T-helper 22 cell (primary cell): ENCODE measurements at places on chromosomes 7 and 10.

DNA sequence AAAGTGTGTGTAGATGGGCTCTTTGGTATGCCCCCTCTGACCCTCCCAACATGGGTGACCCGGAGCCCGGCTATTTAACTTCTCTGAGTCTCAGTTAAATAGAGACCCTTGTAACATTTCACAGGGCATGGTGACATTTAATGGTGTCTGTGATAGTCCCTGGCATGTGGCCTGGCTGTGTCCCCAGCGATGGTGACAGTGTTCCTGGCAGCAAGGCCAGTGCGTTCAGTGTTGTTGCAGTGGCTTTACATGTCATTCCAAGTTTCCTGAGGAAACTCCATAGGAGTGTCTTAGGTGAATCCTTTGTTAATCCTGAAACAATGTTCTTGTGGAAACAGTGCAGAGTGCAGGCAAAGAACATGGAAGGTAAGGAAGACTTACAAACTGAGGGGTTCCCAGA, 137.0 kb downstream of the RAMP3 start:
- DNase-seq, result no peak

GRCh38 chr10:130994191-130994590, 317.3 kb downstream of the TCERG1L start:
- DNase-seq, result no peak

GRCh38 chr10:30894221-30894620, 137.4 kb downstream of the ZNF438 start:
- no peak for DNase-seq

- DNase-seq, result no peak
Observed at GRCh38 chr10:44963772-44964633, 4.4 kb downstream of the RASSF4 start.

GRCh38 chr10:10677479-10677878, 340.2 kb upstream of the CELF2 start:
- no peak for DNase-seq

- DNase-seq, result no peak
Observed at GRCh38 chr7:73844848-73845460, 2.6 kb upstream of the METTL27 start.

GRCh38 chr7:35553519-35553918, 141.4 kb downstream of the HERPUD2 start:
- DNase-seq, result no peak

DNA sequence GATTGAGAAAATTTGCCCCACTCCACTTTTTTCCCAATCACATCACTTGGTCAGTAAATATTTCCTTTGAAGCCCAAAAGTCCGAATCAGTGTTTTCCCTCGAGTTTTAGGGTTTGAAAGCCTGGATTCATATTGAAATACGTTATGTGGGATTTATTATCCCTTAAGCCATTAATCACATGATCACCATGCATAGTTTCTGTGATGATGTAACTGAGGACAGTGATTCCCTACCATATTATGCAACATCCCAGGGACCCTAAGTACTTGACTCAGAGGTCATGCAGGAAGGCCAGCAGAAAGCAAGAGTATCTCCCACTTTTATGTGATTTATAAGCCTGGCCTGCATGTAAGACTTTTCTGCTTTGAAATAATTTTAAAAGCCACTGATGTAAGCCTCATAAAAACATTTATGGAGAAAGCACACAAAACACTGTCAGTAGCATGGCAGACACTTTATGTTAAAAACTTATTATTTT, 630.6 kb upstream of the ZWINT start:
- DNase-seq, result no peak

DNA sequence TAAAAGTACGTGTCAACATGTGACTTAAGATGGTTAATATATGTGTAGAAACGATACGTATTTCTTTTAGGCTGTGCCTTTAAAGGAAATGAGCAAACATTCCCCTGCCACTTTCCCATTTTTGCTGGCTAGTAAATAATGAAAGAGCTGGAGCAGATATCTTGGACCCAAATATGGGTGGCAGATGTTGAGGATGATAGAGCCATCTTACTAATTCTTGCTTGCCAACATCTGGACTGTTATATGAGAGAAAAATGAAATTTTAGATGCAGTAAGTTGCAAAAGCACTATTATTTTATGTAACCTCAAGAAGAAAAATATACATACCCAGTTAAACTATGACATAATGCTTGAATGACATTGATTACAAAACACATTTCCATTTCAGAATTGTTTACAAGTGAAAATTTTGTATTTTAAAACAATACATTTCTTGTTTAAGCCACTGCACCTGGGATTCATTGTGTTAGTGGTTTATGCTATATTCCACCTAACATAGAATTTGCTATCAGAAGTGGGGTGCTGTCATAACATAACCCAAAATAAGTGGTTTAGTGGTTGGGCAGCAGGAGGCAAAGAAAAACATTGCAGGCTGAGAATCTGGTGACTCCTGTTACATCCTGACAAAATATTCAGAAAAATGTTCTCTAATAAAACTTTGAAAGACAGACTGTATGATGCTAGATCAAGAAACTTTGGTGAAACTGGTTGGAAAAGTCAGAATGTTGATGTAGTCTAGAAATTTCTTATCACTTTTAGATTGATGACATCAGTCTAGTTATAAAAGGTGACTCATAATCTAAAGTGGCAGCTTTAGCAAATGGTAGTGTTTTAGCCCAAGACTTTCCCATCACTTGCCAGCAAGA, 305.0 kb downstream of the PTEN start:
- no peak for DNase-seq

DNA sequence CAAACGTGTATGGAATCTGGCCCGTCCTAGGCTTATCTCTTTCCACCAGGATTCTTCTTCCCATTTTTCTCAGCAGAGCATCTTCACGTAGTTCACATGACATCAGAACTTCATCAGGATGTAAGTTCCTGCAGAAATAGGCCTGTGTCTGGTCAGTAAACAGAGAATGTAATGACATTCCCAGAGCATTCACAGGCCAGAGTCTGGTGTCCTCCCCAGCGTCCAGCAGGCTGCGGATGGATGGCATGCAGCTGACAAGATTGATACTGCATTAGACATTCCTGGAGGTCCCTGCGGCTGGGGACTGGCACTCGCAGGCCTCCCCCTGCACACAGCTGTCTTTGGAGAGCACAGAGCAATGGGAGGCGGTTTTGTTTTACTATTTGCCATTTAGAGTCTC, 28.7 kb downstream of the MGMT start:
- no peak for DNase-seq

DNA sequence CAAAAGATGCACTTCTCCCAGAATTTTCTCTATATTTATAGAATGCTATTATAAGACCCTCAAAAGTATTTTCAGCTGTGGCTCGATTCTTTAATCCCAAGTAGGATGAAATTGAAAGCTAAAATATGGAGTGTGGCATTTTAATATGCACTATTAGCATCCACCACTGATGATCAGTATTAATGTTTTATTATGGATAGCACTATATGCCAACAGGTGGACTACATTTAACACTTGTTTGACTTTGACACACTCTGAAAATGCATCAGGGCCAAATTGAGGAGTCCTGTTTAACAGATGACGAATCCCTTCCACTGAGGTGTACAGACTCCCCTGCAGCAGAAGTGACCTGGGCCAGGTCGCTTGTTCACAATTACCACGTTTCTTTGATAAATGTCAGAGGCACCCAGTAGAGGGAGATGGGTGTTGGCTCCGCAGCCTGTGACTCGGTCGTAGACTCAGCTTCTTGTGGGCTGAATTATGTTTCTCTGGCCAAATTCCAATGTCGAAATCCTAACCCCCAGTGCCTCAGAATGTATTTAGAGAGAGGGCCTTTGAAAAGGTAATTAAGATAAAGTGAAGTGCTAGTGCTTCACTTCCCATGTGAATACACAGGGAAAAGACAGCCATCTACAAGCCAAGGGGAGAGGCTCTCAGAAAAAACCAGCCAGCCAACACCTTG, 48.1 kb downstream of the WIPF3 start:
- no peak for DNase-seq

DNA sequence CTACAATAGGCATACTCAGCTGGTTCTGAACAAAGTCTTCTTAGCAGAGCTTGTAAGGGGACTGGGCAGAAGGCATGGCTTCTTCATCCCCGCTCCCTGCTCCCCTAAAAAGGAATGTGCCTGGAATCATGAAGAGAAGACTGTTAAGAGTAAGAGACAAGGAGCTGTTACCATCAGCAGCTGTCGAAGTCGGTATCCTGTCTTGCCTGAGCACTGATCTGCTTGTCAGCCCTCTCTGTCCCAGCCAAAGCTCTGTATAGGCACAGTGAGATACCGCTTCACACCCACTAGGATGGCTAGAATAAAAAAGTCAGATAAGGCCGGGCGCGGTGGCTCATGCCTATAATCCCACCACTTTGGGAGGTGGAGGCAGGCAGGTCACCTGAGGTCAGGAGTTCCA, 2.4 kb downstream of the ABLIM1 start:
- no peak for DNase-seq

DNA sequence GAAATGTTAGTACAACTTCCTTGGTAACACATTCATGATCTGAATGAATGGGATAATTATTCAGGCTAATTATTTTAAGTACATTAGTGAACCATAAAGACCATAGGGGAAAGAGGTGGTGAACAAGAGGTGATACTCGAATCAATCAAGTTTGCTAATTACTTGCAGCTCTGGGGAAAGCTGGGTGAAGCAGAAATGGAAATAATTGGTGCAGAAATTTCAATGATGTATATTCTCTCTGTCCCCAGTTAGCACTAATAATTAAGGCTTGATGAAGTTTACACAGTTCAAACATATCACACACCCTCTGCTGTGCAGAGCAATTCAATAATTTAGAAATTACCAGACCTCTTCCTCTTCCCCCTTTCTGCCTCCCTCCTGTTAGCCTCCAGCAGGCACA, 49.4 kb upstream of the OPALIN start:
- no peak for DNase-seq
